Posterior vena cava (tissue), 2 donors: ENCODE measurements at places on chromosomes 5 and 9. TPM values are rescaled to one million over a fixed set of nuclear protein-coding genes. Genes with fewer than 3 reads are reported as not detected.

DNA sequence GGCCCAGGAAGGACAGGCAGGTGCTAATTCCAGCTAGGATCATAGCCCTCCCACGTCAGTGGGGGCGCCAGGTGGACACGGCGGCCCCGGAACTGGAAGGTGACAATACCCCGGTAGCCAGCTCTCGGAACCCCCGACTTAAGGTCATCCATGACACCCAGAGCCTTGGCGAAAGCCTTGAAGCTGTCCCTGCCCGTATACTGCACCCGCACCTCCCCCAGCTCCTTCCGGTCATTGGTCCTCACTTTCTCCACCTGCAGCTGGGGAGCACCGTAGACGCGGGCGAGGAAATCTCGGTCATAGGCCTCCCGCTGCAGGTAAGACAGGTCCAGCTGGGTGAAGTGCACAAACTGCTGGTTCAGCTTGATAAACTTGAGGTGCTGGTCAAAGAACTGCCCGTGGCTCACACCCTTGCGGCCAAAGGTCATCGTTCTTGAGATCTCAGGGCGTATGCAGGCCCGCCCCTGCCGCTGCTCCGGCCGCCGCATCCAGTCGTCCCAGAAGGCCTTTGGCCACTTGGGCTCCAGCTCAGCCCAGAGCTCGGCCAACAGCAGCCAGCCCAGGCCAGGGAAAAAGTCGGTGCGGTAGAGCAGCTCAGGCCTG is 10.9 kb downstream of the MGAT1 start:
- peak; percentile 69 for DNase-seq

DNA sequence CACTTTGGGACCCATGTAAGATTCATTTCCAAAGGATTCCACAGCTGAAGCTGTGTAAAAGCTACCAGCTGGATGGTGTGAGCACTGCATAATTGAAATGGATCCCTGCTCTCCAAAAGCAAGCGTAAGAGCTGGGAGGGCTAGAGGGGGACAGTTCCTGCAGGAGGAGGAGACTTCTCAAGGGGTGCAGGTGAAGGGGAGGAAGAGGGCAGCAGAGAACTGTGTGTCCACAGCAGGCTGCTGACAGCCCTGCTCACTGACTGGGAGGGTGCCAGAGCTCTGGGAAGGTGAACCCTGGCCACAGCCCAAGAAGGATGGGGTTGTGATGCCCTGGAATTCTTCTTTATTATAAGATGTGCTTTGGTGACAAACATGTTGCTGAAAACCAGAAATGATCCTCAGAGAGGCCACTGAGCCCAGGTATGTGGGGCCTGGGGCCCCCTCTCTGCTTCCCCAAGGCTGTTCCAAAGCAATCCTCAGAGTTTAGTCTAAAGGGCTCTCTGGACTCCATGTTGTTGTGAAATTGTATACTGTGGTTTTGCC is 112.8 kb upstream of the SLC25A48 start:
- no peak for DNase-seq

GRCh38 chr9:8883321-8883720 is 1083.7 kb upstream of the DMAC1 start:
- DNase-seq: no peak

DNA sequence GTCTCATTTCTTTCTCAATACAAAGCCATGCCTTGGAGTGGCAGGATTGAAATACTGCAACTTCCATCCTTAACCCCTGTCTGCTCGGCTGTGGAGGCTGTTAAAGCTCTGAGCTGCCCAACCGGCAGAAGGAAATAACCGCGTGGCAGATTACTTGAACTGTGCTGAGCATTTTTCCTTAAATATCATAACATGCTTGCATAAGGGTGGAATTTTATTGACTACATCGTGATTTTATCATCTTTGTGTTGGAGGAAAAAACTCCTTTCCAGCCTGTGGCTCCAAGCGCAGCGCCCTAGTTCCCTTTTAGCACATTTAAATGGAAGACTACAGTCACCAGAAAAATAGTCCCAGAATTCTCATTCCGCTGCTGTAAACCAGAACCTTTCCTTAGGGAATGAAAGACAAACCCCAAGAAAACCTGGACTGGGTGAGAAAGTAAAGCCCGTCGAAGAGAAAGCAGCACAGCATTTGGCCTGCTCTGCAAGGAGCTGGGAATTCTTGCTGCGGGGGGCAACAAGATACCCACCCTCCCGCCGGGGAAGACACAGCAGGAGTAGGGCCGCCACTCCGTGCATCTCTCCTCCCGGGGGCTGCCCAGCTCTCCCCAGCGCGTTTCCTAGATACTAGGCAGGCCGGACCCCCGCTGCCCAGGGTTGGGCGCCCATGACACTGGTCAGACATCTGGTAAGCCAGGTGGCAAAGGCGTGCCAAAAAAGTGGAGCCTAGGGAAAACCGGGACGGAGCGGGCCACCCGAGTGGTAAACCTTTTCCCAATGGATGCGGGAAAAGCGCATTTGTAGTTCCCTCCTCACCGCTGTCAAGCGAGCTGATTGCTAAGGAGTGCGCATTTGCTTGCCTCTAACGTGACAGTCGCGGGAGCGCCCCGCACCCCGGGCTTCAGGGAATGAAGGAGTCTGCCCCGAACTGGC is 1.3 kb downstream of the SHC3 start:
- DNase-seq: no peak

Gene GADD45G
- 20.7 TPM for total RNA-seq

Gene GABRA6
- not detected for total RNA-seq

DNA sequence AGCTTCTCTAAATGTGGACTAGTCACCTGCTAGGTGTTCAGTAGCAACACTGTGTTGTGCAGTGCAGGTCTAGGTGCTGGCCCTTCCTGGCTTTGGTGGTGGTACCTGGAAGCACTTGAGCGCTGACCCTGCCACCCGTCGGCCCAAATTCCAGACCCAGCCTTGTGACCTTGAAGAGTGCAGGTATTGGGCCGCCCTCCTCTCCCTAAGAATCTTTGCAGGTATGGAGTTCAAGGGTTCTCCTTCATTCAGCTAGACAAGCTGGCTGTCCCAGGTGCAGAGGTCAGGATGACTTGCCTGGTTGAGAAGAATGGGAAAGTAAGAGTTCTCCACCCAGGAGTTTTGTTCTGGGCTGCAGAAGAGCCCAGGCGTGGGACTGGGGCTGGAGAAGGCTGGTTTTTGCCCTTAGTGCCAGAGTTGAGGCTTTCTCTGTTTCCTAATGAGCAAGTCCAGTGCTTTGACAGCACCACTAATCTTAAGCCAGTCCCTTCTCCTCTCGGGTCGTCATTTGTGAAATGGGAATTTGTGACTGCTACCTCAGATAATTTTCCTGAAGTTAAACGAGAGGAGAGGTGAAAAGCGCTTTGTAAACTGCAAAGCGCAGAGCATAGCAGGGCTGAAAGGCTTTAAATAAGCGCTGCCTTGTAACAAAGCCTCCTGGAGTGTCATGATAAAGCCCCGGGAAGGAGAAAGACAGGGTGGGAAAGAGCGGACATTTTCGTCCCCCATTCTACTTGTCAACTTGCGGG is 4.0 kb downstream of the FOXE1 start:
- DNase-seq: no peak

DNA sequence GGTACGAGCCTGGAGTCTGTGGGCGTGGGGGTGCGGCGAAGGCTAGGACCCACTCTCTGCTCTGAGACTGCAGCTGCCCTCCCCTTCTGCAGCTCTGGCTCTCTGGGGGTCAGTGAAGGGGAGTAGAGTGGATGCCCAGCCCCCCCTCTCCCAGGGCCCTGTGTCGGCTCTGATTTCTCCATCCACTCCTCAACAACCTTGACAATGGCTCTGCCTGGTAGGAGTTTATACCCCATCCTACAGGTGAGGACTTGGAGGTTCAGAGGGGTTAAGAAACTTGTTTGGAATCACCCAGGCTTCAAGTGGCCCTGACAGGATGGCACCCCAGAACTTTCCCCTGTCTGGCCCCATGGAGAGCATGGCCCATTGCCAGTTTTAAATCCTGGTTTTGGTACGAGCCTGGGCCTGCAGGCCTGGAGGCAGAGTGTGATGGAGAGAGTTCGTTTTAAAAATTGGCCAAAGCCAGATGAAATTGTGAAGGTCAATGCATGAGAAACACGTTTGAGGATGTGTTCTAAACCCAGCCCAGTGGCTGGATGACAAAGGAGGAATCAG is 22.3 kb downstream of the NCS1 start:
- DNase-seq: no peak

Gene PAEP
- not detected for total RNA-seq

DNA sequence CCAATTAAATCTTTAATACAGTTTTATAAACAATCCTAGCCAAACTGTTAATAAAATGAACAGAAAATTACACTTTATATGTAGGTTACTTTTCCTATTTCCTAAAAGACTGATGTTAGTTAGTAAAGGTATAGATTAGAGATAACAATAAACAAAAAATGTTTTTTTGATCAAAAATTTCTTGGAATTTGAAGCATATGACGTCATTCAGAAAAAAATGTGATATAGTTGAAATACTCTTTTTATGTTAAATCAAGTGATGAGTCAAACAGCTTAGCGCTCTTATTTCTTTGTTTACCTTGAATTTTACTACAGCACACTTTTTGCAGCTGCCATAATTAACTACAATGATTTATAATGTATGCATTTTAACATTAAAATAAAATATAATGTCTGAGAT is 195.8 kb downstream of the SLC12A2 start:
- DNase-seq: no peak

DNA sequence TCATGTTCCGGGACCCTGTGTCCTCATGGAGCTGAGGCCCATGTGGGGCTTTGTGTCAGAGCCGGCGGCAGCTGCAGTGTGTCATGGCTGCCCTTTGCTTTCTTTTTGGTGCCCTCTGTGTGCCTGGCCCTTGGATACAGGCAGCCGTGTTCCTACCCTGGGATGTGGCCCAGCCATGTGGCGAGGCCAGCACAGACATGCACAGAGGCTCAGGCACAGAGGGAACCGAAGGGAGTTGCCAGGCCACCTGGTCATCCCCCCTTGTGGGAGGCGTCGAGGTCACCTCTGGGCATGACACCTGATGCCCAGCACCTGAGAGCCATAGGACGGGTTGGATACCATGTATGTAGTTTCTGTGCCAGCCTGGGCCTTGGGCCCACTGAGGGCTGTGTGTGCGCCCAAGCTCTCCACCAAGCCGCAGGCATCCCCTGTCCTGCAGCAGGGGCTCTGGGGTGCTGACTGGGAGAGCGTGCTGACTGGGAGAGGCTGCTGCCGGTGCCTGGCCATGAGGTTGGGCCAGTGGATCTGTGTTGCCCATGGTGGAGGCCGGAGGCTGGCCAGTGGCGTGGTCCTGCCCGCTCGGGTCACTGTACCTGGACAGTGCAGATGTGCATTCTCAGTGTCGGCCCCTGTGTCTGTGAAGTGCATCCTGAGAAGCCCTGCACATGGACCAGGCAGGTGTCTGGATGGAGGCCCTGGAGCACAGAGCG is 4.8 kb downstream of the NKD2 start:
- DNase-seq: peak; percentile 45

- no peak for DNase-seq
Measured at GRCh38 chr5:41127967-41128690, 57.0 kb upstream of the MROH2B start.

Gene RORB
- total RNA-seq: 0.62 TPM

DNA sequence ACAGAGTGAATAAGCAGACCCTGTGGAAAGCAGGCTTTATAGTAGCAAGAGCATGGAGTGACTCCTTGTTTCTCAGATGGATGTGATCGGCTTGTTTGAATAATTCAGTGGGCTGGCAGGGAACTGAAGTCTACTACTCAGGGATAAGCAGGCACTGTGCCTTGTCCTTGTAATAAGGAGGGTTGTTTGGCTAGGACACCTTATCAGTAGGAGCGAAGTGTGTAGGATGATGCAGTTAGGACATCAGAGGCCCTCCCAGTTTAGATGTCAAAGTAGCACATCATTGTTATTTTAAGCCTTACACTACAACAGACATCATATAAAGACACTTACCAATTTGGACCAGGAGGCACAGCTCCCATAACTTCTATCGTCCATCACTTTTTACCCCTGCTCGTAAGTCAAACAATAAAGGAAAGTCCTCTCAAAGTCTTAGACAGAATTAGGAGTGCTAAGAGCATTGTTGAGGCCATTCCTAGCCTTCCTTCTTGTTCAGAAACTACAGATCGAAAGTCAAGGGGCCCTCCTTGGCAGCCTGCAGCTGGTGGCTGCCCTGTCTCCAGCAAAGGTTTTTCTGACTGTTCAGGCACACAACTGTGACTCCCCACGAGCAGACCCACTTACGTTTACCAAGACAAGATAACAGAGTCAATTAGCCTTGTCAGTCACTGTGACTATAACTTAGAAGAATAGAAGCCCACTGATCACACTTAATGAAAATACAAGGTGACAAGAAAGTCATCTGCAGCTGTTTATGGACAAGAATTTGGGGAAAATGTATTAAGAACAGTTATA is 218.6 kb downstream of the SNX18 start:
- DNase-seq: no peak

- no peak for DNase-seq
Measured at GRCh38 chr9:96514800-96515158, 64.8 kb downstream of the HABP4 start.

Gene GRIN1
- total RNA-seq: not detected

Gene SPAG8
- 3.1 TPM for total RNA-seq

- DNase-seq: no peak
Measured at GRCh38 chr5:10703676-10704075, 57.4 kb downstream of the DAP start.

Gene PITX1
- 0.97 TPM for total RNA-seq

DNA sequence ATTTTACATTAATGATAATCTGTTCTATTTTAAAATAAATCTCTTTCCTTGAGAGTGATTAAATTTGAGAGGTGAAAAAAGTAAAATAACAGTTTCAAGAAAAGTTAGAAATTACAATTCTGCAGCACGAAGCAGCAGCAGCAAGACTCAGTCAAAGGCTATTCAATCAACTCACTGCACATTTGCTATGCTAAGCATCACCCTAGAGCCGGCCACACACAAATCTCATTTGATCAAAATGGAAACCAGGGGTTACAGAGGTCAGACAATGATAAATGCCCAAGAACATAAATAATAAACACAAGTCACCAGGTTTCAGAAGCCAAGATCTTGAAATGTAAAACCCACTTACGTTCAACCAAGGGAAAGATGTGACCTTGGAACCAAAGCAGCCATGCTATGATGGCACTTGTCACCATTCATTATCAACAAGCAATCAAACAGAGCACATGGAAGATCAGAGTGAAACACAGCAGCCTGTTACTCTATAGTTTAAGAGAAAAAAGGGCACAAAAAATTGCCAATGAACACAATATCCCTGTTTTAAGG is 136.0 kb downstream of the EPB41L4A start:
- no peak for DNase-seq

Gene IL13
- 0.29 TPM for total RNA-seq

GRCh38 chr9:134570711-134571325 is 70.8 kb upstream of the COL5A1 start:
- DNase-seq: peak; percentile 70

DNA sequence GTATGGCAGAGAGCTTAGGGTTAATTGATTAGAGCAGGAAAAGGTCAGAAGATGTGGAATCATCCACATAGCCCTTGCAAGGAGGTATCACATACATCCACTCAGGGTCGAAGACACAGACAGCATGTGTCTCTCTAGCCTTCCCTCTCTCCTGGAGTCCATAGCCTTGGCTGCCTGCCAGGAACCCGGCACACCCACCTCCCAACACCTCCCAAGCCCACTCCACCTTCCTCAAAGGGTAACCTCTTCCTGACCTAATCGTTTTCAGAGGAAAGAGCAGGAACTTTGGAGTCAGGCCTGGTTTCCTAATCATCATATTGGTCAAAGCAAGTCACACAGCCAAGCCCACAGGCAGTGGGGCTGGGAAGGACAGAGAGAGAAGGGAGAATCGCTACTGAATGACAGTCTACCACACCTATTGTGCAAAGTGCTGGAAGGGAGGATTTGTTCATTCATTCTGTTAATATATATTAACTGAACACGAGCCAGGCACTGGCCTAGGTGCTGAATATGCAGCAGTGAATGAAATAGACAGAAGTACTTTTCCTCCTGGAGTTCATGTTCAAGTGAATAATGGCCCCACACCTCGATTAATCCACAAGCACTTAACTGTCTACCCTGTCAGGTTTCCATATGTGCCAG is 107.8 kb downstream of the KCNIP1 start:
- DNase-seq: no peak

Gene MUSK
- total RNA-seq: 0.19 TPM

Gene ZFP2
- 2.3 TPM for total RNA-seq
